ENCODE measurements at places on chromosomes 7 and 10.

GRCh38 chr7:104296266-104296665 lies 32.1 kb upstream of the LHFPL3 start:
- no peak for DNase-seq

DNA sequence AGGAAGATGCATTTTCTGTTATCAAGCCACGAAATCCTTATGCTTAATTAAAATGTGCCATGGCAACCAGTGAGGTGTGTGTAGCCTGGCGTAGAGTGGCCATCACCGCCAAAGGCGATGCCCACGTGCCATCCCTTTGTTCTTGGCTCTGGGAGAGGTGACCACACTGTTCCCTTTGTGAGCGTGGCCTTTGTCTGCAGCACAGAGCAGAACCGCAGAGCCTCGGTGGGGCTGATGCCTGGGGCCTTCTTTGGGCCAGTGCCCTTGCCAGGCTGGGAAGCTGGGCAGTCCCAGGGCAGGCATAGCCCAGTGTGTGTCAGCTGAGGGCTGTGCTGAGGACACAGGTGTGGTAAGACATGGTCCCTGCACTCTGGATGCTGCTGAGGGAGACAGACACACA lies 48.3 kb downstream of the BUB3 start:
- no peak for DNase-seq

- no peak for DNase-seq
These were observed 29.8 kb downstream of the MTURN start for GRCh38 chr7:30164567-30164966.

DNA sequence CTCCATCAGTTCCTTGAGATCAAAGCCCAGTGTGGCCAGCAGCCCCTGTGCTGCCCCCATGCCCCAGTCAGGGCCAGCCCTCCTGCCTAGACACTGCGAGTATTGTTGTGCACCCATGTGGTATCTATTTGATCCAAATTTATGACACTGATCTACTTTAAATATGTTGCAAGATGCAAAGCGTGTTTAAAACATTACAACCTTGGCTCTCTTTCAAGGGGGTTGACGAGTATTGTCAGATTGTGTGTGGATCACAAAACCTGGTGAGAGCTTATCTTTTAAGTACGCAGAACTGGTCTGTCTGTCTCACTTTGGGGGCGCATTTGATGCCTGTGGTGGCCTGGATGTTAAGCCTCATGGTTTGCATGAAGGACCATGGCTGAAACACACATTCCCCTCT lies 108.9 kb downstream of the COL13A1 start:
- DNase-seq, result no peak

- no peak for DNase-seq
These were observed 246.0 kb downstream of the DIP2C start for GRCh38 chr10:443459-443858.

GRCh38 chr7:134922720-134923704 lies 63.3 kb upstream of the AGBL3 start:
- no peak for DNase-seq

DNA sequence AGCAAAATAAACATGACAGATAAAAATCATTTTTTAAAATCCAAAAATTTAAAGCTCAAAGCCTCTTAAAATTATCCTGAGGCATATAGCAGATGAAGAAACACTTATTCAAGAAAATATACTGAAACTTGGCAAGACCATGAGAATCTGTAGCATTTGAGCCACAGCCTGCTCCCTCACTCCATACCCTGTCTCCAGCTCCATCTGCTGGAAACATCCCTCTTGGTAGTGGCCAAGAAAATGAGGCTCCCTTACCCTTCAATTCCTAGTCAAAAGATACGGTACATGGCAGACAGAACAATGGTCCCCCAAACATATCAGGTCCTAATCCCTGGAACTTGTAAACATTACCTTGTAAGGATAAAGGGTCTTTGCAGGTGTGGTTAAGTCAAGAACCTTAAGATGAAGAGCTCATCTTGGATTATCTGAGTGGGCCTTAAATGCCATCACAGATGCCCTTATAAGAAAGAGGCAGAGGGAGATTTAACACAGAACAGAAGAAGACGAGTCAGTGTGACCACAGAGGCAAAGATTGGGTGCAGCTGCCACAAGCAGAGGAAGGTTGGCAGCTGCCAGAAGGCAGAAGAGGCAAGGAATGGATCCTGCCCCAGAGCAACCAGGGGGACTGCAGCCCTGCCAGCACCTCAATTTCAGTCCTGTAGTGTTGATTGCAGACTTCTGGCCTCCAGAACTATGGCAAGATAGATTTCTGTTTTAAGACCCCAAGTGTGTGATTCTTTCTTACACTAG lies 149.4 kb downstream of the ZNF248 start:
- DNase-seq, result no peak

DNA sequence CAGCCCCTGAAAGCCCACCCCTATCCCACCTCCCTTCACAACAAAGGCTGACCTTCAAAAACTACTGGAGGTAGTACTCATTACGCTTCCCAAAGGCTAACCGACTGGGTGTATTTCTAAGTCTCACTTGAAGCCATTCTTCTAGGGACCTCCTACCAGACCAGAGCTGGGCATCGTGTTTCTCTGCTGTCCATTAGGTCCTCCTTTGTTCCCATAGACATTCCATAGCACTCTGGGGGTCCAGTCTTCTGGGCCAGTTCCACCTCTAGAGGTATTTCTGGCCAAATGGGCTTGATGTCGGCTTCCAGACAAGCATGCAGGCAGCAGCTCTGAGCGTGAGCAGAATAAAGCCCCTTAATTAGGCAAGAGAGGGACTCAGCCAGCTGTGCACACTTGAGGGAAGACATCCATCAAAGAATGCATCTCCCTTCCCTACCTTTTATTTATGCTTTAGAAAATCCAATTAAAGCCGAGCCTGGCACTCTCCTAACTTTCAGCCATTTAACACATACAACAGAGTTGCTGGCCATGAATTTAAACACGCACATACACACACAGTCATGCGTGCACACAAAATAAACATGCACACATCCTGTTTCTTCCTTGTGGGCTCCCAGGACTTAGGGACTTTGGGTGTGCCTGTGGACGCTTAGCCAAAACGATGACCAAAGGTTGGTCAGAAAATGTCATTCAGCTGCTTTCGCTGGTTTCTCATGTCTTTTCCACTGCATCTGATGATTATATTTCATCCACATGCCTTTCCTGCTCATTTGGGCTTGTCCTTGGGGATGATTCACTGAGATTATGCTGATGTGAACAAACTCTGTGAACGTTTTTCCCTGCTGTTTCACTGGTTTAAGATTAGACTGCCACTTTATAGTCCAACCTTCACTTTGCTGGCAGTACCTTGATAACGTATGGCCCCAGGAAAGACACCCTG lies 362.0 kb upstream of the NFE2L3 start:
- no peak for DNase-seq

DNA sequence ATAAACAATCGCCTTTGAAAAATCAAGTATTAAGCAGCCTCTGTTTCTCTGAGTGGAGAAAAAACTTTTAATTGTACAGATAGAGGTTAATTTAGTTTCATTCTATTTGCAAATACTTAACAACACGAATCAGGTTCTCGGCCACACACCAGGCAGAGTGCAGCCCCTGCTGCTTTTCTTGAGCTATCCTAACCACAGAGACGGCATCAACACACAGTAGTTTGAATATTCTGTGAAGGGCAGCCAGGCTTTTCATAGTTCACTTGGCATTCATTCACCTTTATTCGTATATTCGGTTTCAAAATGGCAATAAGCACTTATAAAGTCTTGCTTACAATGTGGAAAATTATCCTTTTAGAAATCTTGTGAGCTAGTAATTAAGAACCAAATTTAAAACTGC lies 5.7 kb downstream of the ADARB2 start:
- no peak for DNase-seq

DNA sequence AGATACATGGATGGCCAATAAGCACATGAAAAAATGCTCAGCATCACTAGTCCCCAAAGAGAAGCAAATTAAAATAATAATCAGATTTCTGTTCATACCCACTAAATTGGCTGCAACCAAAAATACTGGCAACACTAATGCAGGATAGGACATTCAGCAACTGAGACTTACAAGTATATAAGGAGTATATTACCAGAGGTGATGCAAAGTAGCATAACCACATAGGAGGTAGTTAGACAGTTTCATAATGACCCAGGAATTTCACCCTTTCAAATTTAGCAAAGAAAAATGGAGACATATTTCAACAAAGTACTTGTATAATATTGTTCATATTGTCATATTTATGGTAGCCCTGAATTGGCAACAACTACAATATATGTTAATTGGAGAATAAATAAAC lies 727.8 kb downstream of the GRID1 start:
- DNase-seq, result no peak

DNA sequence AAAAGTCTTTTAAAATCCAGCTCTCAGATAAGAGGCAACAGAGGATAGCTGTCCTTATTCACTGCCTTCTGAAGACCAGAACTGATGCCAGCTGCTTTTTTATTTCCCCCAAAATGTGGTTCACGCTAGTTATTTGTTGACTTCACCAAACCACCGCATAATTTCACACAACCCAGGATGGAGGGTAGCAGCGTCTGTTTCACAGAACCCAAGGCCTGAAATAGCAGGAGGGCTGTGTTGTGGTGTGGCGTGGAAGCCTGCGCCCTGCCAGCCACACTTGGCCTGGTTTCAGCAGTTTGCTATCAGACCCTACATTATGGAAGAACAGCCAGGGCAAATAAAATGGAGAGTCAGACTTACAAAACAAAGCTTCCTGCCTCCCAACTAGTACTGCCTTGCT lies 155.4 kb downstream of the DYNC1I1 start:
- DNase-seq, result no peak

DNA sequence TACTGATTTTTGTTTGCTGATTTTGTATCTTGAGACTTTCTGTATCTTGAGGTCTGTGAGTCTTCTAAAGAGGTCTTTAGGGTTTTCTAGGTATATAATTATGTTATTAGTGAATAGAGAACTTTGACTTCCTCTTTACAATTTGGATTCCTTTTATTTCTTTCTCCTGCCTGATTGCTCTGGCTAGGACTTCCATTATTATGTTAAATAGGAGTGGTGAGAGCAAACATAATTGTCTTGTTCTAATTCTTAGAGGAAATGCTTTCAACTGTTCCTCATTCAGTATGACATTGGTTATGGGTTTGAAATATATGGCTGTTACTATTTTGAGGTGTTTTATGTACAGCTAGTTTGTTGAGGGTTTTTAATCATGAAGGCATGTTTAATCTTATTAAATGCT lies 308.0 kb upstream of the TEX47 start:
- no peak for DNase-seq

GRCh38 chr7:2417981-2418481 lies 14.6 kb downstream of the CHST12 start:
- no peak for DNase-seq

- DNase-seq, result no peak
These were observed 18.4 kb upstream of the CALN1 start for GRCh38 chr7:72430531-72430930.

- DNase-seq, result no peak
These were observed 898.1 kb downstream of the TYW1 start for GRCh38 chr7:67894746-67895145.

- no peak for DNase-seq
These were observed 123.4 kb upstream of the ZNF92 start for GRCh38 chr7:65250216-65250615.

GRCh38 chr7:14875941-14876587 lies 26.5 kb downstream of the DGKB start:
- no peak for DNase-seq

DNA sequence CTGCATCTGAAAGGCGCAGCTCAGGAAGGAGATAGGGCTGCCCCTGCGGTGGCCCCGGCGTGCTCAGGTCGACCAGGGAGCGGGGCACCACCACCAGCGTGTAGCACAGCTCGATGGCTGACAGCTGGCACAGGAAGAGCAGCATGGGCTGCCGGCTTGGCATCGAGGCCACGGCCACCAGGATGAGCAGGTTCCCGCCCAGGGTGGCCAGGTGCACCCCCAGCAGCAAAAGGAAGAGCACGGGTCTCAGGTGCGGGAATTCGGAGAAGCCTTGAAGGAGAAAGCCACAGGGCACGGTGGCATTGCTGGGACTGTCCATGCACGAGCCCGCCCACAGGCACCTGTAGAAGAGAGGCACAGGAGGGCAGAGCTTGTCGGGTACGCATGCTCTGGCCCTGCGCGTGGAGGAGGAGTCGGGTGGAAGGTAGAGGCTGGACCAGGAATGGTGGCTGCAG lies 33.9 kb downstream of the TAS2R41 start:
- DNase-seq, result no peak

DNA sequence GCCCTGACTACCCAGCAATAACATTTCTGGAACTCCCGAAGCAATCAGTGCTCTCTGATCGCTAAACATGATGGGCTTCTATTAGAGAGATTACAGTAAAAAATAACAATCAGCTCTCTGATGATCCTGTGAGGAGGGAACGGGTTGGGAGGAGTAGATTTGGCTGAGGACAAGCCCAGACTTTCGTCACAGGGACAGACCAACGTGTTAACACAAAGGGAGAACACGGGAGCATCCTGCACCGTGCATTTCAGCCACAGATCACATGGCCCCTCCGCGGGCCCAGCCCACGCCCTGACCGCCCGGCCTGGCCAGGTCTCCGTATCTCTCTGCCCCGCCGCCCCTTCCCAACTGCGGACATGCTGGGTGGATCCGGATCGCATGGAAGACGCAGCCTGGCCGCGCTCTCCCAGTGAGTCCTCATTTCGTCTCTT lies 95.0 kb upstream of the AGBL3 start:
- DNase-seq, result peak; percentile 94

DNA sequence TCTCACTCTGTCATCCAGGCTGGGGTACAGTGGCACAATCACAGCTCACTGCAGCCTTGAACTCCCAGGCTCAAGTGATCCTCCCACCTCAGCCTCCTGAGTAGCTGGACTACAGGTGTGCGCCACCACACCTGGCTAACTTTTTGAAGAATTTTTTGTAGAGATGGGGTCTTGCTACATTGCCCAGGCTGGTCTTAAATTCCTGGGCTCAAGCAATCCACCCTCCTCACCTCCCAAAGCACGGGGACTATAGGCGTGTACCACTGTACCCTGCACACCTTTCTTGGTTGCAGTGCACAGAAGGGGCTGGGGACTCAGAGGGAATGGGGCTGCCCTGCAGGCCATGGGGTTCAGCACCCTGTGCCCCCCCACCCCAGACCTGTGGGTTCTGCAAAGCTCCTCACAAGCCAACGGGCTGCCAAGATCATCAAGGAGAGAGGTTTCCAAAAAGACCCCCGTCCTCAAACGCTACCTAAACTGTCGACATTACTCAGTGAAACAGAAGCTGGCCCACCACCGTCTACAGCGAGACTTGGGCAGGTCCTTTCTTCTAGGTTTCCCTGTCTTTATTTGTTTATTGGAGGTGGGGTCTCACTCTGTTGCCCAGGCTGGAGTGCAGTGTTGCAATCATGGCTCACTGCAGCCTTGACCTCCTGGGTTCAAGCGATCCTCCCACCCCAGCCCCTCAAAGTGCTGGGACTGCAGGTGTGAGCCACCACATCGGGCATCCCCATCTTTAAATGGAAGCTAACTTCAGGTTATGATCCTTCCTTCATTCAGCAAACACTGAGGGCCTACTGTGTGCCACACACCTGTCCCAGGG lies 26.6 kb upstream of the ELFN1 start:
- no peak for DNase-seq

GRCh38 chr10:115969591-115969990 lies 303.4 kb downstream of the GFRA1 start:
- no peak for DNase-seq

GRCh38 chr7:26657206-26657641 lies 207.2 kb downstream of the SKAP2 start:
- no peak for DNase-seq

- DNase-seq, result no peak
These were observed 64.6 kb downstream of the OGDH start for GRCh38 chr7:44671069-44671468.

- DNase-seq, result no peak
These were observed 171.6 kb downstream of the CCDC3 start for GRCh38 chr10:12829831-12830390.

GRCh38 chr7:84302949-84303348 lies 108.4 kb upstream of the SEMA3A start:
- no peak for DNase-seq
